ENCODE measurements at places on chromosomes 16 and 17.

- DNase-seq, result no peak
These were observed 1140.2 kb downstream of the CDH11 start for GRCh38 chr16:63981639-63982038.

- DNase-seq, result no peak
These were observed 44.0 kb downstream of the ITFG1 start for GRCh38 chr16:47416869-47417268.

GRCh38 chr17:38925263-38925995, at the start of gene LASP1NB:
TSS of gene LASP1NB (plus strand) at chr17:38925614.
- no peak for DNase-seq

- no peak for DNase-seq
These were observed 1.8 kb downstream of the SLC12A4 start for GRCh38 chr16:67966549-67967182.

DNA sequence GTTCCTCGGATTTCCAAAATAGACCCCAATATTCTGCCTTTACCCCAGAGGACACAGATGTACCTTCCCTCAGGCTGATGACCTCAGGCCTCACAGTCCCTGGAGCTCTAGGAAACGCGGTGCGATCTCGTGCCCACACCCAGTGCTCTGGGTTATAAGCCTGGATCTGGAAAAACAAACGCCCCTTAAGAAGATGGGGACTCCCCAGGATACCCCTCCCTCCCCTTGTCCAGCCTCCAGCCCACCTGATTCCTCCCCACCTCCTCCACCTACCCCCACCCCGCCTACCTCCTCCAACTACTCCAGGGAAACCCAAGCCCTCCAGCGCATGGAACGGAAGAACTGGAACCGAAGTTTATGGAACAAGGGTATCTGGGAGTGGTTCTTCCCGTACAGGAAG, 19.1 kb downstream of the PRR11 start:
- no peak for DNase-seq
